ENCODE measurements at places on chromosomes 16 and 17.

DNA sequence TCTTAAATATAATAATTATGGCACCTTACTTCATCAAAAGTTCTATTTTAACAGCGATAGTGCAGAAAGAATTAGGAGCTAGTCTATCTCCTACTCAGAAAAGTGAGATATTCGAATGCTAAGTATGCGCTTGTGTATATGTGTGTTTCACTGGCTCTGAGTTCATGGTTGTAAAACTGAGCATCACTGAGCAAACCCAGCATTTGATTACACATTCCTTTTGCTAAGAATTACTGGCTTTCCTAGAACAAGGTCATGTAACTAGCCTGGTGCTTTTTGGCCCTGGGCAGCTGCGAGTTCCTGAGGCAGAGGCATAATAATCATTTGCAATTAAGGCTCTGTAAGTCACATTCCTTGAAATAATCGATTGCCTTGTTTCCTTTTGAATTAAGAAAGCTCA is 157.2 kb downstream of the SNX29 start:
- no peak for DNase-seq

DNA sequence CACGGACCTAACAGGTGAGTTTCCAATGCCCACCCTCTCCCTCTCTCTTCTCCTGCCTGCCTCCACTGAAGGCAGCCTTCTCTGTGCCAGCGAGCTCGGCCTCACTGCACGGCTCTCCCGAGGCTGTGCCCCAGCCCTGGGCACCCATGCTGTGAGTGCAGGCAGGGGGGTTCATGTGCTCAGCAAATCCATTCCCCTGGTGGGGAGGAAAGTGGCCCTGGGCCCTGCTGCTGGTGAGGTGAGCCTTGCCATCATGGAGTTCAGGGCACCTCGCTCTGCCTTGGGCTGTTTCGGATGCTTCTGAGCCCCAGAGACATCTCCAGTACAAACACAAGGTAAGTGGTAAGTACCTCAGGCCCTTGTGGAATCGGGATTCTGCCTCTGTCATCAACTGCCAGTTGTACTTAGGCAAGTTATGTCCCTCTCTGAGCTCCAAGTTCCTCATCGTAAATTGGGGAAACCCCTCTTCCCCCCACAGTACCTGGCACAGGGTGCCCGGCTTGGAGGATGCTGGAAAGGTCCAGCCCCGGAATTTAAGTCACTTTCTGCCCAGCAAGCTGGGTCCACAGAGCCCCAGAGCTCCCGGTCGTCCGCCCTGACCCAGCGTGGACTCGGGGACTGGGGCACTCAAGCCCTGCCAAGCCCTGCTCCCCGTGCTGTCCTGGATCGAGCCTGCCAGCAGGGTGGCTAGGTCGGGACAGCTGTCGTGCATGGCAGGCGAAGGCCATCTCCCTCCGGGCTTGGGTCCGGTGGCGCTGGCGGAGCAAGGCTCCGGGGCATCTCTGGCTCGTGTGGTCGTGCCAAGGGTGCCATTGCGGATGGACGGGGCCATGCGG is 684 bp upstream of the NUDT16L1 start:
- DNase-seq: no peak

DNA sequence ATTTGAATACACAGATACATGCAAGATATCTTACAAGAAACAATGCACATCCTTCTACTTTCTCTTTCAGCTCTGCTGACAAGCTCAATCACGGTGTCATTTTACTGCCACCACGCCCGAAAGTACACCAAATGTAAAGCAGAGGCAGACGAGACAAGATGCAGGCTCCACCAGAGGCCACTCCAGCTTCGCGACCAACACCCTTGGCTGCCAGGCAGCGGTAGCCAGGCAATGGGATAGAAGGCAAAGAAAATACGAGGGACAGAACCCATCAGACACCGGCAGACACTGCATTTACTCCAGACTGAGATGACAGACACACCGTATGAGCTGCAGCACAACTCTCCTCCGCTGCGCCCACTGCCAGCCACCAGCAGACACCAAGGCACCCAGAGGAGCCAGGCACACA is 41.0 kb downstream of the USP22 start:
- DNase-seq: no peak

DNA sequence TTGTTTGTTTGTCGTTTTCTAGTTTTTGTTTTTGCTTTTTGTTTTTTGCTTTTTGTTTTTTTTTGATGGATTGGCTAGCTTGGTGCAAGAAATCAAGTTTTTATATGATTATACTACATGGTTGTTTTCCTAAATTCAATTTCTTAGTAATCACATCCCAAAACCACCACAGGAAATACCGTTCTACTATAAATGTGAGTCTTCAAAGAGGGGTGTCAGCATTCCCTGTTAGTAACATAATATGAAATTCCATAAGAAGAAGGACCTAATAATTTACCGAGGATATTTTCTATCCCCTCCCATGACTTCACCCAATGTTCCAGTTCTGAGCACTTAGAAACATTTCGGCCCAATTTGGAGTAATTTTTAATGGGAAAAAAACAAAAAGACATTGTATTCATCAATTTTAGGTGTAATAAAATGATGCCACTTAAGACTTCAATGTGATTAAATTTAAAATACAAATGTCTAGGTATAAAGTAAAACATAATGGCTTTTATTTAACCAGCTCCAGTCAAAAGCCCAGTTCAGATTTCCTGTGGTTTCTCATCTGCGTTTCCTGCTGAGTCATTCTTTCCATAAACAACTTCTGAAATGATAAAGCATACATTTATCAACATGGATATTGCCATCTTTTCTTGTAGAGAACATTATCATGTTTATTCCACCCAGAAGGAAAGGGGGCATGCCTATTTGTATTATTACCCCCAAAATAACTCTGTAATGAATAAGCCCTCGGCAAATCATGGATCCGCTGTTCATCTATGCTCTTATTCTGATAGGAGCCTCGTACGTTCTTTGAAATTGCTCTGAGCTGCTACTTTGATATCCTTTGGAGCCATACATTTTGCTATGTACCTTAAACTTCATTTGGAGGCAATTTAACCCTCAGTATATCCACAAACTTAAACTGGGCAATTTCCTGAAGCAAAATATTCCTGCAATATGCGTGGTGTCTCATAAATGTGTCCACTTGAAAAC is 28.1 kb downstream of the HSBP1 start:
- no peak for DNase-seq

DNA sequence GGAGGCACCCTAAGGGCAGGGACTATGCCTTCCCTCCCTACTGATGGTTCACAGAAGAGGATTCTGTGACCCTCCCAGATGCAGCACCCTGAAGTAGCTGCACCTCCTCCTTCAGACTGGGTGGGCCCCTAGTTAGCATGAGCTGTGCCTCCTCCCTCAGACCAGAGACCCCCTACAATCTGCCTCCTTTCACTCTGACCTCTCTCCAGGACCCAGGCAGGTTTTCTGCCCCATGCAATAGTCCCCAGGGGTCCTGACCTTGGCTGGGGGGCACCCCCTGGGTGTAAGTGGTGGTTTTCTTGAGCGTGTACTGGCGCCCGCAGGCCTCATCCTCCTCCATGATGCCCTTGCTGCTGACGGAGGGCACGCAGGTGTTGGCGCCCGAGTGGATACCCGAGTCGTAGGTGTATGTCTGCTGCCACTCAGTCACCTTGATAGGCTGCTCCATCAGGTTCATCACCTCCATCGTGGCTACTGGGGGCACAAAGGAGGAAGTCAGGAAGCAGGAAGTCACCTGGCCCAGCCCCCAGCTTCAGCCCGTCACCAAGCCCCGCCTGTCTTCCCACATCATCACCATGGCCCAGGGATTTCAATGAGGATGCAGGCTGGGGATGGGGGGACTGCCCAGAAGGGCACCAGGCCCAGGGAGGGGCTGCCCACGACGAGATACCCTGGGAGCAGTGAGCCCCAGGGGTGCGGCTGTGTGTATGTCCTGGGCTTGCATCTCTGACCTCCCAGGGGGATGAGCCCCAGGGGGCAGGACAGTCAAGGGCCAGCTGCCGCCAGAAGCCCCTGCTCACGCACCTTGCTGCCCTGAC is 14.9 kb downstream of the JUP start:
- DNase-seq: no peak

- DNase-seq: no peak
Measured at GRCh38 chr16:53839150-53839549, 135.2 kb downstream of the FTO start.

DNA sequence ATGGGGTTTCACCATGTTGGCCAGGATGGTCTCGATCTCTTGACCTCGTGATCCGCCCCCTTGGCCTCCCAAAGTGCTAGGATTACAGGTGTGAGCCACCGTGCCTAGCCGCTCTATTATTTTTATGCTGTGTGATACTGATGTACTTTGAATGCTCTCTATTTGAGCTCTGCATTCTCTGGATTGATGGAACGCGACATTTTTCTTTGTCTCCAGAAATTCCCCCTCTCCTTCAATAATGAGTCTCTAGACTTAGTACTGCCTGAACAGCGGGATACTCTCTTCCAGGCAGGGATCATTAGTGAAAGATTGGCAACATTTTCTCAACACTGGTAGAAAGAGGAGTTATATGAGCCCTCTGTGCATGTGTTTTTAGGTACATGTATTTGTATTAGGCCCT is 93.3 kb upstream of the CLEC3A start:
- no peak for DNase-seq

DNA sequence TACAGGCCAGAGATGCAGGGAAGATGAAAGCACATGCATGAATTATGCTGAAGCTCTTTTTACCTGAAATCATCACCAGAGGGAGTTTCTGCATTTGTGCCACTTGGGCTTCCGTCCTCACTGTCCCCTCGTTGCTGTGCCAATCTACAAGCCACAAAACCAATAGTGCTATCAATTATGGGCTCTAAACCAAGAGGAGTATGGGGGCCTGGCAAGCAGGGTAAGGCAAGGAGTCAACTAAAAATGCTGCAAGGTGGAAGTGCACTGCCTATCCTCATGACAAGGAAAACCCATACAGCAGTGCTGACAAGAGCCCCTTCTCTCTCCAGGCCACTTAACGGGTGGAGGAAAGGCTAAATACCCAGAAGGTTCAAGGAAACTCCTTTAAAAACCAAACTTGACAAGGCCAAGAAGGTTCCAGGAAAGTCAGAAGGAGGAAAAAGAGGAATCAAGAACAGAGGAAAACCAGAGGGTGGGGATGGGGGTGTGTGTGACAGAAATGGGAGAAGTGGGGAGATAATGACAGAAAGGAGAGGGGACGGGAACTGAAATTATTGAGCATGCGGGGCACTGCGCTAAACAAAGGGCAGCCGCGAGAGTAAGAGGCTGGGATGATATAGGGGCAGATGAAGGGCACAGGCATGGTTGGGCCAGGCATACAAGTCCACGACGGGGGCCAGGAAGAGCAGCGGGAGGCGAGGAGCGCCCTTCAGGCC is 674 bp downstream of the C17orf75 start:
- DNase-seq: peak; percentile 60

DNA sequence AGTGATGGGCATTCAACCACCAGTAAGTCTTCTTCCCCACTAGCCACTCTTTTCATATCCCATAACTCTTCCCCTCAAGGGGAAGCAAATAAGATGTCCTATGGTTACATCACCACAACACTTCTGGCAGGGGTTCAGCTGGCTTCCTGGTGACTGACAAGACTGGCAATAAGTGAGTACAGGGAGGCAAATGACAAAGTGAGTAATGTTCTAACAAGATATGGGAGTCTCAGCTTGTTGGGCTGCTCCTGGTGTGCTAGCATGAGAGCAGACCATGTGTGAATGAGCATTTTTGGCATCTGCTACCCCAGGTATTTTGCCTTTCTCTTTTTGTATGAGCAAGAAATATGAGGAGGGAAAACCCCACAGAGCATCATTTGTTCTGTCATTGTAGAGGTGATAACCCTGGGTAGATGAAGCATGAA is 9.9 kb downstream of the TMIGD1 start:
- DNase-seq: peak; percentile 48

DNA sequence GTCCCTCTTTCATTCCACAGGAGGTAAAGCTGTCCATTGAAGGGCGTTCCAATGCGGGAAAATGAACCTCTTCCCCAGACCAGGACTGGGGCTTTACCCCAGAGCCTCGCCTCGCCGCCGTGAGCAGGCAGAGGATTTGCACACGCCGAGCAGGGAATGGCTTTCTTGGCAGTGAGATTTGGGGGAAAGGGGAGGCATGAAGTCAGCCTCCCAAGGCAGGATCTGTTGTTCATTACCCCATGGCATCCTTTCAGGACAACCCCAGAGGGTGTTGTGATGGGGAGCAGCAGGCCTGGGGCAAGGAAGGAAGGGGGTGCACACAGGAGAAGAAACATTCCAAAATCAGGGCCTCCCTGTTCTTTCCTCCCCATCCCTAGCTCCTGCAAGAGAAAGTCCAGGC is 6.0 kb downstream of the ATXN1L start:
- DNase-seq: no peak

GRCh38 chr17:1947229-1947742 is 77.8 kb downstream of the RTN4RL1 start:
- no peak for DNase-seq
